ENCODE measurements at places on chromosomes 7 and 10. TPM values are rescaled to one million over a fixed set of nuclear protein-coding genes. Genes with fewer than 3 reads are reported as not detected.

The CPEB3 gene
- total RNA-seq: 0.73 TPM

The CLDN4 gene
- 0.10 TPM for total RNA-seq

The SPAM1 gene
- total RNA-seq: not detected

The ELOVL3 gene
- not detected for total RNA-seq

The ELMO1 gene
- 13.6 TPM for total RNA-seq

The TMEM139 gene
- not detected for total RNA-seq

The KIAA1549 gene
- 3.8 TPM for total RNA-seq

The SPDYE9 gene
- total RNA-seq: not detected

The DRGX gene
- not detected for total RNA-seq

The H2BK1 gene
- total RNA-seq: not detected

The PCDH15 gene
- total RNA-seq: not detected

The PGAM2 gene
- not detected for total RNA-seq

The LIPJ gene
- not detected for total RNA-seq

The VSTM4 gene
- 0.40 TPM for total RNA-seq

The GNG11 gene
- 196 TPM for total RNA-seq

The SPDYE18 gene
- total RNA-seq: 0.07 TPM

The ASZ1 gene
- not detected for total RNA-seq

The VPS37D gene
- total RNA-seq: 1.8 TPM

The EGR2 gene
- total RNA-seq: not detected

The TMEM26 gene
- total RNA-seq: not detected

The RAPGEF5 gene
- total RNA-seq: 56.5 TPM

The VSIR gene
- 59.2 TPM for total RNA-seq

The SEMA4G gene
- total RNA-seq: 0.84 TPM

The PLAC9 gene
- 1.7 TPM for total RNA-seq

The CPA1 gene
- total RNA-seq: not detected

The PSMA2 gene
- 154 TPM for total RNA-seq

The PILRA gene
- total RNA-seq: not detected

The BZW2 gene
- 128 TPM for total RNA-seq

The GPRIN2 gene
- total RNA-seq: not detected

The HMX3 gene
- not detected for total RNA-seq

The EMX2 gene
- not detected for total RNA-seq

The ZPBP gene
- not detected for total RNA-seq
